Omental fat pad (tissue), 4 donors: ENCODE measurements at places on chromosomes 4 and X. TPM values are rescaled to one million over a fixed set of nuclear protein-coding genes. Genes with fewer than 3 reads are reported as not detected.

- no peak for DNase-seq
These were observed 7.3 kb upstream of the PTPN13 start for GRCh38 chr4:86586626-86587380.

The SASH3 gene
- total RNA-seq: 26.7 TPM

- DNase-seq: no peak
These were observed 1630.0 kb downstream of the STIM2 start for GRCh38 chr4:28490669-28491068.

DNA sequence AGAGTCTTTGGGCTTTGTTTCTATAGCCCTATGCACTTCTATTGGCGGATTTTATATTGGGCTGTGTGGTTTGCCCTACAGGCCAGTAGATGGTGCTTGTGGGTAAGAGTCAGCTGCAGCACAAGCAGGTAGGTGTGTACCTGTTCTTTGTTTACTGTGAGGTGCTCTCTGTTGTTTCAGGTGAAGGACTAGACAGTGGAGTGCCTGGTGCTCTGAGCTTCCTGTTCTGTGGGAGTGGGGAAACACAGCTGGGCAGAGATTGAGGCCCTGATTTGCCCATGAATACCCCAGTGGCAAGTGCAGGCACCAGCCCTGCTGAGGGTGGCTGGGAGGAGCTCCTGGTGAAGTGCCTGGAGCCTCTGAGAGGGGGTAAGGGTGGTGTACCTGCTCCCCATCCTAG is 26.3 kb upstream of the UCP1 start:
- no peak for DNase-seq

DNA sequence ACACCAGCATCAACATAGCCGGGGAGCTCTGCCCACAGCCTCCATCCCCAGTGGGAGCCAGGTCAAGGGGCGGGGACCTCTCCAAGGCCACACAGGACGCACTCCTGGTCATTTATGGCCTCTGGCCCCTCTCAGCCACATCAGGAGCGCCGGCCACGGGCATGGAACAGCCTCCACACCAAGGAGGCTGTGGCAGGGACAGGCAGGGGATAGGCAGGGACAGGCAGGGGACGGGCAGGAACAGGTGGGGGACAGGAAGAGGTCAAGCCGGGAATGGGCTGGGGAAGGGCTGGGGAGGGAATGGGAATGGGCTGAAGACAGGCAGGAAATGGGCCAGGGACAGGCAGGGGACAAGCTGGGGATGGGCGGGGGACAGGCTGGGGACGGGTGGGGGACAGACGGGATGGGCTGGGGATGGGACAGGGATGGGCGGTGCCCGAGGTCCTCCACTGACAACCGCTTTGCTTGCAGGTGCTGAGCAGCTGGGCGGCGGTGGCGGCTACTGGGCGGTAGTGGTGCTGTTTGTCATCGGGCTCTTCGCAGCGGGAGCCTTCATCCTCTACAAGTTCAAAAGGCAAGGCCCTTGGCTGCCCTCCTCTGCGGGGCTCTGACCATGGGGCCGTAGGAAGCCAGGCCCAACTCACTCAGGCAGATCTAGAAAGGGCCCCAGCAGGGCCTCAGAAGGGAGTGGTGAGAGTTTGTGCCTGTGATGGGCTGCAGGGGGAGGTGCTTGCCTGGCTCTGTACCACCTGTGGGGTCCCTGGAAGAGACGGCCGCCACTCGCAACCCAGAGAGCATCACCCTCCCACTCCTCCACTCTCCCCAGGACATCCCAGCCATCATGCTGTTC is 205.6 kb downstream of the AFAP1 start:
- DNase-seq: no peak

DNA sequence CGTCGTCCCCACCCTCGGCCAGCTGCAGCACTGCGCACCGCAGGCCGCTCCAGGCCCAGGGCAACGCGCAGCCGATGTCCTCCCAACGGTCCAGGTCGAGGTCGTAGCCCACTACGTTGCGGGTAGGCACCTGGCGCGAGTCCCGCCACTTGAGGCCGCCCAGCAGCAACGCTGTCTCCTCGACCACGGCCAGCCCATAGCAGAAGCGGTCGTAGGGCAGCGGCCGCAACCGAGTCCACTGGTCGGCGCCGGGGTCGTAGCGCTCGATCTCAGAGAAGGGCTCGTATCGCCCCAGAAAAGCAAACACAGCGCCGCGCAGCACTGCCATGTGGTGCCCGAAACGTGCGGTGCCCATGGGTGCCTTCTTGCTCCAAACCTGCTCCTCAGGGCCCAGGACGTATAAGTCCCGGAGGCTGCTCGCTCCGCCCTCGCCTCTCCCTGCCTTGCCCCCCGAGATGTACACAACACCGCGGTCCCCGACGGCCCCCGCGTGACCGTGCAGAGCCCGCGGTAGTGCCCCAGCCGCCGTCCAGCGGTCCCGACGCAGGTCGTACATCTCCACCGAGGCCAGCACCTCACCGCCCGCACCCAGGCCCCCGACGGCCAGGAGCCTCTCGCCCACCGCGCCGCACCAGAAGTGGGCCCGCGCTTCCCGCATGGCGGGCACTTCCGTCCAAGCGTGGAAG is 2.1 kb downstream of the KLHL34 start:
- no peak for DNase-seq

DNA sequence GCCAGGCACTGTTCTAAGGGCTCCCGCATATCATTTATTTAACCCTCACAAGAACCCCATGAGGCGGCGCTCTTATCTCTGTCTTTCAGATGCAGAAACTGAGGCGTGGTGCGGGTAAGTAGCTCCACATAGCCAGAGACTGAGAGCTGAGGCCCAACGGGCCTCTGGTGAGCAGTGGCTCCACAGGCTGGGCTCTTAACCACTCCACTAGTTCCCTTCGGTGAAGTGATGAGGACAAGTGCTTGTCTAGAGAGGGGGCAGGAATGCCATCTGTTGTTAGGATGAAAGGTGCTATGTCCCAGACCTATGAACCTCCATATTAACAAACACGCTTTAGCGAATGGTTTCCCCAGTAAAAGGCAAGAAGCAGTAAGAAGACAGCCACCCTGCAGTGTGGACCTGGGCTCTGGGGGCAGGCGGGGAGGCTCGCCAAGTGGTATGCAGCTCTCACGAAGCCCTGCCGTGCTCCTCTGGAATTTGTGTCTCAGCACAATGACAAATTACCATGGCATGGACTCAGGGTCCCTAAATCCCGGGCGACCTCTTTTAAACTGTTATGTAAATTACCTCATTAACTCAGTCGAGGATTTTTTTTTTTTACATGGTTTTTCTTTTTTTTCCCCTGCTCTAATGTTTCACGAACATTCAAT is 20.9 kb upstream of the S100G start:
- DNase-seq: no peak

The SLC6A14 gene
- total RNA-seq: not detected

GRCh38 chr4:7780751-7781348 is 158.8 kb downstream of the AFAP1 start:
- no peak for DNase-seq

The SH3TC1 gene
- total RNA-seq: 23.0 TPM

GRCh38 chr4:62030958-62031357 is 830.8 kb downstream of the ADGRL3 start:
- no peak for DNase-seq

DNA sequence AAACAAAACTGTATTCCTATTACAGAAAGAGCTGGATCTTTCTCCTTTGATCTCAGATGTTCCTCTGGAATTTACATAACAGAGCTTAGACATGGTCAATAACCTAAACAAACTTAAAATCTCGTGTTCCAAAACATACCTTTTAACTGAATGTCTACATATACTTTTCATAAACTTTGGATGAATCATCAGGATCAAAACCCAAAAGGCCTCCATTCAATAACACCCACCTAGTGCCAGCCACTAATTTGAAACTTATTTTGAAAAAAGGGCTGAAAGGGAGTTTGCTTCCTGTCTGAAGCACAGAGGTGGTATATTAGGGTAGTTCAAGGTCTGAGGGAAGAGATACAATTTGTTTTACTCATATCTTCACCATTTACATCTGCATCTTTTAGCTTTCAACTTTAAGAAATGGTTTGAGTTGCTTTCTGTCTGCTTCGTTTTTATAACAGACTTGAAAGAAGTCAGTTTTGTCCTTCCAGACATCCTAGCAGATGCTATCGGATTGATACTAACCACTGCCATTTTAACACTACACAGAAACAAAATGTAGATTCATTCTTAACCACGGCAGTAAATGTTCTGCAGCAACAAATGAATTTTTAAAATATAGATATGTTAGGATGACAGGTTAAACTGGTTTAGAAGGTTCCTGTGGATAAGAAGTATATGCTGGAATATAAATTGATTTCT is 242.8 kb upstream of the DKK2 start:
- no peak for DNase-seq

- no peak for DNase-seq
These were observed 44.5 kb downstream of the SORCS2 start for GRCh38 chr4:7236847-7237246.

- DNase-seq: no peak
These were observed 162.9 kb upstream of the DIPK2B start for GRCh38 chrX:45363596-45363995.

DNA sequence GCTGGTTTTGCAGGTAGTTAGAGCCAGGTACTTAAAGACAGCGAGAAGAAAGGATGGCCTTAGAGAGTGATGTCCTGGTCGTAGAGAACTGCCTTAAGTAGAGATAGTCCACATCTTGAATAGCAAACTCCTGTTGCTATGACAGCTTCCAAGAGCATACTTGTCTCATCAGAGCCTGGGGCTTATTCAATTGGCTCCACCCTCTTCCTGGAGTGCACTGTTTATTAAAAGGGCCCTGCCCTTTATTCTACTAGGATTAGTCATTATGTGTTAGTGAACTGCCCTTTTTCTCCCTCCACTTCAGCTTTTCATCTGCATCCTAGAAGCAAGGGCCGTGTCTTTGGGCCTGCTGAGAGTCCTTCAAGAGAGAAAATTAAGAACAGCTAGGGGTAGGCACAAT is 94.5 kb upstream of the EOLA2 start:
- no peak for DNase-seq

- no peak for DNase-seq
These were observed 424.0 kb upstream of the NDST4 start for GRCh38 chr4:115537387-115537786.

The PRR32 gene
- not detected for total RNA-seq

The SSX2B gene
- not detected for total RNA-seq

The KLF8 gene
- total RNA-seq: 18.9 TPM

GRCh38 chr4:54227256-54228055 is 1.6 kb upstream of the PDGFRA start:
- no peak for DNase-seq

DNA sequence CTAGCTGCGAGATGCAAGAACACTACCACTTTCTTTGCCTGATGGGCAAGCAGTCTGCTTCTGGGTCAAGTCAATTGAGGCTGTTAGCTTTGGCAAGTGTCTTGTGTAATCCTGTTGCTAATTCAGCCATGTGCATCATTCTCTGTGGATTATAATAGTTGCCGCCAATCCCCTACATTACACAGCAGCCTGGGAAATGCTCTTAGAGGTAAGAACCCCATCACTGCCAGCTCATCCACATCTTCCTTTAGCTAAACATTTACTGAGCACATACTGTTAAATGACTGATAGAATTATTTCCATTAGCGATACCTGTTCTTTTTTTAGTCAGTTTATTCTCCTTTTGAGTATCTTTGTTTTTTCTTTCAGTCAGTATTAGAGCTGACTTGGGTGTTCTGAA is 116.2 kb downstream of the CBR4 start:
- DNase-seq: no peak

- DNase-seq: no peak
These were observed 378.6 kb upstream of the EPHA5 start for GRCh38 chr4:66048861-66049260.

The HS3ST1 gene
- total RNA-seq: 1.1 TPM

DNA sequence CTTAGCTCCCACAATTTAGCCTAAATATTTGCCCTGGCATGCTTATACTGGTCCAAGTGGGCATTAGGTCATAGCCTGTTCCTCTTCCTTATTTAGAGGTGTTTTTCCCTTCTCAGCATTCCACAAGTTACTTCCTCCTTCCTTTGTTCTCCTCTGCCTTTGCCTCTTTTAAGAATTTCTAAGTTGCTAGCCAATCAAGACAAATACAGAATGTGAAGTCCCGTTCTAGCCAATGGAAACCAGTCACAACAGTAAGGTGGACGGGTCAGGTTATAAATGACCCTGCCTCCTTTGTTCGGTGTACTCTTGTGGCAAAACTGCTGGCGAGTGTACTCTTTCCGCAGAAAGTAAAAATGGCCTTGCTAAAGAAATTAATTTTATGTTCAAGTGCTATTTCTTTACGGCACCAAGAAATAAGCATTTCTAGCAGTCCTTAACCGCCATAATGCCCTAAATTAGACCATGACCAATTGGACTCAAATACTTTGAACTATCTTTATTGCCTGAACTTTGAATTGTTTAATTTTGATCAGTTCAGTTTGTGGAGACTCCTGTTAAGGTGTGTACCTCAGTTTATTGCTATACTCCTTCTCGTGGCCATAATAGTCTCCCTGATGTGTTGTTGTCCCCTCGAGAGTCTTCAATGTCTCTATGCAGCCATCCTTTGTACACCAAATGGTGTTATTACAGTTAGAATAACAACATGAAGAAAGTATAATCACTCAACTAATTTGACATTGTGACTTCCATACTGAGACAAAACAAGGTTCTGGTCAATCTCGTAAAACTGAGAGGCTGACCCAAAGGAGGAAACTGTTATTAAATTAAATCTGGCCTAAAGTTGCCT is 1.6 kb upstream of the HADH start:
- DNase-seq: no peak

DNA sequence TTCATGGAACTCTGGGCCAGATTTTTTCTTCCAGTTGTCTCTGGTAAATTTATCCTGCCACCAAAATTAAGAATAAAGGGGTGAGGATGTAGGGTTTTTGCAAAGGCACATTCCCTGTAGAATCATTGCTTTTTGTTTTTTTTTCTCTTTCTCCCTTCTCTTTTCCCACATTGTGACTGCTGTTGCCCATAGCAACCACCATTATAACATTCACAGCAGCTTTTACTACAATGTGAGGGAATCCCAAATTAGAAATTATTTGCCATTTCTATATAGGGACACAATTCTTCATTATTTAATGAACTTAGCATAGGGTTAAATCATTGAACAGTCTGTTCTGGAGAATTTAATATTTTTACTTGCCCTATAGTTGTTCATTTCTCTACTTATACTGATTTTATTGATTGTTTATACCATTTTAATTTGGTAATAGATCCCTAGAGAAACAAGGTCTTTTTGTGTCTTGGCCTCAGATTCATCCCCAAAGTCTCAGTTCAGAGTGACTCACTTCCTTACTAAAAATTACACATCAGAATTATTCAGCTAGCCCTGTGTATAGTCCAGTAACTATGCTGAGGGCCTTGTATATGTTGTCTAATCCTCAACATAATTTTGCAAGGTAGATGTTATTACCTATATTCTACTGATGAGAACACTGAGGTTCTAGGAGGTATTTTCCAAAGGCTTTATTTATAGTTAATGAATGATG is 80.8 kb upstream of the ANK2 start:
- no peak for DNase-seq

The SLC25A6 gene
- total RNA-seq: 468 TPM

GRCh38 chr4:151564321-151564720 is 155.3 kb downstream of the FHIP1A start:
- no peak for DNase-seq

GRCh38 chr4:61011051-61011450 is 189.1 kb upstream of the ADGRL3 start:
- DNase-seq: no peak

The SHROOM4 gene
- 21.8 TPM for total RNA-seq

The ANK2 gene
- 200 TPM for total RNA-seq
